ENCODE measurements at places on chromosomes 12 and 14. TPM values are rescaled to one million over a fixed set of nuclear protein-coding genes. Genes with fewer than 3 reads are reported as not detected.

ANKRD9 gene
- total RNA-seq: 8.1 TPM

ITGB7 gene
- 0.29 TPM for total RNA-seq

GDF11 gene
- total RNA-seq: 35.9 TPM

BHLHE41 gene
- 0.52 TPM for total RNA-seq

DNA sequence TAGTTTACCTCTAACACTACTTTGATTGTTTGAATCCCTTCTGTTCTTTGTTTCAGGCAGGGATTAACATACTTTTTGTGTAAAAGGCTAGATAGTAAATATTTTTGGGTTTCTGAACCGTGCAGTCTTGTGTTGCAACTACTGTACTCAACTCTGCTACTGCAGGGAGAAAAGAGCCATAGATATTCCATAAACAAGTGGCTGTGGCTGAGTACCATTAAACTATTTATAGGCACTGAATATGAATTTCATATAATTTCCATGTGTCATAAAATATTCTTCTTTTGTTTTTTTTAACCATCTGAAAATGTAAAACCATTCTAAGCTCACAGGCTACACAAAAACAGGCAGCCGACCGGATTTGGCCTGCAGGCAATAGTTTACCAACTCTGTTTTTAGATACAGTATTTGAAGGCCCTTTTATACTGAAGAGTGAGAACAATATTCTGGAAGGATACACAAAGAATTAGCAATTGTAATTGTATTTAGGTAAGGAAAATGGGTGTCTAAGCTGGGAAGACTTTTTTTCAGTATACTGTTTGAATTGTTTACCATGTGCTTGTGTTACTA lies 15.7 kb downstream of the NR1H4 start:
- no peak for ATAC-seq

- no peak for ATAC-seq
Measured at GRCh38 chr14:105014032-105014431, 6.9 kb downstream of the CDCA4 start.

DNA sequence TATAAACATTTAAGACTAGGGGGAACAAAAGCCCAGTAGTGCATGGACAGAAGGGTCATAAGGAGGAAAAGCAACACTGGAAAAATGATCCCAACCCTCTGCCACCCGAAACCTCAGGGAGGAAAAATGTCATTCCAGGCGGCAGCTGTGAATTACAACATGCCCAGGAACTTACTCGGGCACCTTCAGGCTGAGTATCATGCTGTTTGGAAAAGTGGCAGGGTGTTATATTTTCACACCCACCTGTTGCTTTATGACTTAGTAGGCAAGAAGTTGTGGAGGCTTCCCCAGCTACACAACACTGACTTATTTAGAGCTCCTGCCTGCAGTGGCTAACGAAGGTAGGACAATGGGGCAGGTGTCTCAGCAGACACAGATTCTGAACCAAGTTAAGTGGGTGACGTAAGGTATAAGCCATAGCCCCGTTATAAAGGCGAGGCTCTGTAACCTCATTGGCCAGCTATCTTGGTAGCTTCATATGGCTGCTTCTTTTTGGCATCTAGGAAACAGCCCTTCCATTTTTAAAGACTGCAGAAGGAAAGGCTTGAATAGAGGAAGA lies 96.1 kb upstream of the IFNG-AS1 start:
- ATAC-seq: no peak

DNA sequence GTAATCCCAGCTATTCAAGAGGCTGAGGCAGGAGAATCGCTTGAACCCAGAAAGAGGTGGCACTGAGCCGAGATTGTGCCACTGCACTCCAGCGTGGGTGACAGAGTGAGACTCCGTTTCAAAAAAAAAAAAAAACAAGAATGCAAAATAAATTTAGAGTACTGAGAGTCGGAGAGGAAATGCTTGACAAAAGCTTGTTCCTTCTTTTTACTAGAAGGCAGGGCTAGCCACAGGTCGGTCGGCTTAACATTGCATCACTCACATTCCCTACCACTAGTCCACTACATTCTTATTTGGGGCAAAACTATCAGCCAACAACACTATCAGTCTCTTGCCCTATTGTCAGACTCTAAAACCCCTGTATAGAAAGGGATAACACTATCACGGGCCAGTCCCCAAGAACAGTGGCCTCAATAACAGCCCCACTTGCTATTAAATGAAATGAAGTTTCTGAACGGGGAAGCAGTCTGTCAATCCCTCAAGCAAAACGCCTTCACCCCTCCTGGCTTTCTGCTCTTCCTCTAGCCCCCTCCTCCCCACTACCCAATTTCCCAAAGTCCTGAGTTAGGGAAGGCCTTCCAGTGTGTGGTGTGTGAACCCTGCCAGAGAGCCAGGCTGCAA lies 1.0 kb downstream of the RNF41 start:
- no peak for ATAC-seq

DNA sequence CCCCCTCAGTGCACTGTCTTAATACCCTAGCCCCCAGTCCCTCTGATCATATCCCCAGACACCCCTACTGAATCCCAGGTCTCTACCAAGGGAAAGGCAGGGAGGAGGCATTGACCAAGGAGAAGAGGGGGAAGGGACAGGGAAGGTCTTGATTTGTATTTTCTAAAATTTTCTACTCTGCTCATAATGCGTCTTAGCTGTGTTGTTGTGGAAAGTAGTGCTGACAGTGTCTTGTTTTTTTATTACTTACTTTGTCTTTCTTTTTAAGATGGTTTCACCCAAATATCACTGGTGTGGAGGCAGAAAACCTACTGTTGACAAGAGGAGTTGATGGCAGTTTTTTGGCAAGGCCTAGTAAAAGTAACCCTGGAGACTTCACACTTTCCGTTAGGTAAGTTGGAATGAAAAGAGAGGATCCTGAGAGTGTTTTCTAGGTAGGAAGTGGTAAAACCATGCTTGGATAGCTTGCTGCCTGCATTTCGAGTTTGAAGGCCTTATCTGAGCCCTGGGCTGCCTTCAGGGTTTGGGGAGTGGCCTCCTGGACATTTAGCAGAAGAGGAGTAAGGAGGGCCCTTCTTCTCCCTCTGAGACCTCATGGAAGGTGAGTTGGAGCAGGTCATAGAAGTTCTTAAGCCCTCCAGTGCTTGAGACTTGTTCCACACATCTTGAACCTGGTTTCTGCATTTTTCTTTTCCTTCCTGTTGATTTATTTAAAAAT lies 27.4 kb downstream of the PTPN11 start:
- ATAC-seq: no peak

DNA sequence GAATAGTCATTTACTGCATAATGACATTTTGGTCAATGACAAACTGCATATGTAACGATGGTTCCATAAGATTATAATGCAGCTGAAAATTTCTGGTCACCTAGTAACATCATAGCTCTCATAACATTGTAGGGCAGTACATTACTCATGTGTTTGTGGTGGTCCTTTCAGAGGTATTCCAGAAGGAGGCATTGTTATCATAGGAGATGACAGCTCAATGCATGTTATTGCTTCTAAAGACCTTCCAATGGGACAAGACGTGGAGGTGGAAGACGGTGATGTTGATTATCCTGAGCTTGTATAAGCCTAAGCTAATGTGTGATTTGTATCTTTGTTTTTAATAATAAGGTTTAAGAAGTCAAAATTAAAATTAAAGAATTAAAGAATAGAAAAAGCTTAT lies 43.8 kb upstream of the TSPAN11 start:
- ATAC-seq: no peak

GRCh38 chr14:22781301-22781991 lies 15.0 kb downstream of the OXA1L start:
- no peak for ATAC-seq

DNA sequence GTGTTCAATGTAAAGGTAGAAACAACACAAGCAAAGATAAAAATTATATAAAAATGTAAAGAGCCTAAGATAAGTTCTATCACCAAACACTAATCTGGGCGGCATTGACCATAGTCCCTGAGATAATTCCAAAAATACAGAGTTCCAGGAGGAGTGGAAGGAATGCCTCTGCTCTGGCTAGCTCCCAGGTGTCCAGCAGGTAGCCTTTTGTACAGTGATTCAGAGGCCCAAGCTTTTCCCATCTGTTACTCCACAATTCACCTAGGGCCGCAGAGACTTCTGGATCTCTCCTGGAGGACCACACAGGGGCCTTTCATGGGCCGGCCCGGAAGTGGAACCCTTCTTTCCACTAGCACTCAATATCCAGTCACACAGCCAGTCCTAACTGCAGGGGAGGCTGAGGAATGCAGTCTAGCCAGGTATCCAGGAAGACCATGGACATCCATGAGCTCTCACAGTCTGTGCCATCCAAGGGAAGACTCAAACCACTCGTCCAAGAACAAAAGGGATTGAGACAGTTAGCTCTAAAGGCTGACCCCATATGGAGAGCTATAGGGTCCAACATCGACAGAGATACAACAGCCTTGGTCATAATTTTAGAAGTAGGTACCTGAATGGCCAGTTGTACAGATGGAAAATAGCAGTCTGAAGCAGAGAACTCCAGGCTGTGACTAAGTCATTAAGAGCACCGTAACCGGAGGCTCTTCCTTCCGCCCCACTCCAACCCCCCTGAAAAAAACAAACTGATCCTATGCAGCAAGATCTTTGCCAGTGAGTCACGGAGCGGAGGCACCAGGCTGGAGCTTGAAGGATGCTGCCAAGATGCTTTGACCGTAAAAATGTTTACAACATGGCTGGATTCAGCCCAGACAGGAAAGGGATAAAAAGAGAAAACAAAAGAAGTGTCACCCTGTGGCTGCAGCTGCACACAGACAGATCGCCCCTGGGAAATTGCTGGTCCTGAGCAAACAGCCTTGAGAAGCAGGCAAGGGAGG lies 204.8 kb downstream of the NUAK1 start:
- ATAC-seq: peak; percentile 50

LRRC43 gene
- total RNA-seq: 0.33 TPM

LRRC10 gene
- 0.39 TPM for total RNA-seq

- no peak for ATAC-seq
Measured at GRCh38 chr14:36467332-36467731, 52.7 kb downstream of the NKX2-1 start.

DHRS2 gene
- total RNA-seq: 0.41 TPM

SPSB2 gene
- 12.2 TPM for total RNA-seq

DNA sequence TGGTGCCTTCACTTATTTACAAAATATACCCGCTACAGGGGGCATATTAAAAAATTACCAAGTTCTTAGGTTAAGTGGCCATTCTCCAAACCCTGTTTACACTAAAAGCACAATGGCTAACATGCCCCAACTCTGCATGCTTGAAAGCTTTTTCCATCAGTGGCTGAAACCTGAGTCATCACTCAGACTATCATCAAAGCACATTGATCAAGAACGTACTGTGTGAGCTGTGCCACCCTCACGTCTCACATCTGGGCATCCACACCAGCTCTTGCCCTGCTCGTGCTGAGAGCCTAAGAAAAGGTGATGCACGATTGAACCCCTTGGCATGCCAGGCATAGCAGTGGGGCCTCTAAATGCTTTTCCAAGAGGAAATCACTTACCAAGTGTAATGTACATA lies 13.2 kb downstream of the AQP6 start:
- ATAC-seq: no peak

DNA sequence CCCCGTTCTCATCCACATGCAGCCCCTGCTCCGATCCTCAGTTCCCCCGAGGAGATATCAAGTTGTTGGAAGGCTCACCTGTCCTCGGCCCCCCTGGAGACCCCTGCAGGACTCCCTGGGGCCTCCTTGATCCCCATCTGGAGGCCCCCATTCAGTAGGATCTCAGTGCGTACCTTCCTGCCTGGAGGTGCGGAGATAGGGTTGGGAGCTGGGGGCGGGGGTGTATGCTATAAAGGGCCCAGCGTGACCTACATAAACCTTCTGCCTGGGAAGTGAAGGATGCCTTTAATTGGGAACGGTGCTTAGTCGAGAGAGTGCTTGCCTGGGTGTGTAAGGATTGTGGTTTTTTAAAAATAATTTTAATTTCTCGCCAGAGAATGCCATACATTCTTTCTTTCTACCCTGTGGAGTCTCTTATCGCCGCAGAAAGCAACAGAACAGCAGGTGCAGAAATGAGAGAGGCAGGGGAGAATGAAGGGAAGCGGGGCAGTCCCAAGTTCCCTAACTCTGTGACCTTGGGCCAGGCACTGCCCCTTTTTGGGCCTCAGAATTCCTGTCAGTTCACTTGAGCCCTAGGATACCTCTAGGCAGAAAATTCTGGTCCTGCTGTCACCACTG lies 153.7 kb downstream of the TSPAN9 start:
- ATAC-seq: no peak

DNA sequence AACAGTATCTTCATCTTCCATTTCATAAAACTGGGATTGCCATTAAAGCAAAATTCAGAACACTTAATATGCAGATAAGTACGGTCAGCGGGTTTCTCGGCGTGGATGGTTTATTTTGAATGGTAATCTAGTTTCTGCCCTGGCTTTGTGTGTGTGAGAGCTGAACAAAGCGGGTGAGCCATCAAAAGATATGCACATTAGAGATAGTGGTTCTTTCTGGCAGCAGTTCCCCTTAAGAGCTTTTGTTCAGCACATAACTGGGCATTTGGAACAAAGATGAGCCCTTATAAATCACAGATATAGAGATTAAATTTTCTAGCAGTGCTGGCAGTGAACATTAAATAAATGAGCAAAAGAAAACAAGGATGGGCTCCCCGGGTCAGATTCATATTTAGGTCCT lies 207.5 kb downstream of the CALM1 start:
- ATAC-seq: peak; percentile 44

DNA sequence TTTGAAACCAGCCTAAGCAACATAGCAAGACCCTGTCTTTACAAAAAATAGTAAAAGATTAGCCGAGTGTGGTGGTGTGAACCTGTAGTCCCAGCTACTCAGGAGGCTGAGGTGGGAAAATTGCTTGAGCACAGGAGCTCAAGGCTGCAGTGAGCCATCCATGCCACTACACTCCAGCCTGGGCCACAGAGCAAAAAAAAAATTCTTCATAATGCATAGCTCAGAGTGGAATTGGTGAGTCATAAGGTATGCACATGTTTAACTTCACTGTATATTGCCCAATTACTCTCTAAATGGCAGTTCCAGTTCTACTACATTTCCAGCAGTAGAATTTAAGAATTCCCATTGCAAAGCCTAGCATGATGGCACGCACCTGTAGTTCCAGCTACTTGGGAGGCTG lies 26.8 kb upstream of the CLIP1 start:
- ATAC-seq: no peak

DNA sequence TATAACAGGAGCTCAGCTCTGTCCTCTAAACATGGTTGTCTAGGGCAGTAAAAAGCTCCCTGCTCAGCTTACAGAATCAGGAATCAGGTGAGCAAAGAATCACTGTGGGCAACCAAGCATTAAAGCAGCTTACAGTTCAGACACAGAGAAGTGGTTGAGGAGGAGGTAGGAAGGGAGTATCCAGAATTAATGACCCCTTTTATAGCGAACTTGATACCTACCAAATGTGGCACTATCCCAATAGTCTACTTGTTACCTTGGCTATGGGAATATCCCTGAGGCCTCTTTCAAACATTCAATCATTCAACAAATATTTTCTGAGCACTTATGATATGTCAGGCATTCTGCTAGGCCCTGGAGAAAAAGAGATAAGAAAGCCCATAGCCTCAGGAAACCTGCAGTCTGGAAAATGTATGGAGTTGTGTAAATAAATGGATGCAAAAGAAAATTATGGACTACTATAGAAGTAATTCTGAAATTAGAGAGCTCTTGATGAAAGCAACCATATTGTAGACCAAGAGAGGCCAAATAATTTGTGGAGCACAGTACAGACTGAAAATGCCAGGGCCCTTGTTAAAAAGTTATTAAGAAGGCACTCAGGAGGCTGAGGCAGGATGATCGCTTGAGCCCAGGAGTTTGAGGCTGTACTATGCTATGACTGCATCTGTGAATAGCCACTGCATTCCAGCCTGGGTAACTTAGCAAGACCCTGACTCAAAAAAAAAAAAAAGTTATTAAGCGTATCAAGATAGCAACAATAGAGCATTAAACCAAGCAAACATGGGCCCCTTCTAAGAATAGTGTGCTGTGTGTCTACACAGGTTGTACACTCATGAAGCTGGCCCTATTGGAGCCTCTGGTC lies 134.0 kb upstream of the CPSF6 start:
- ATAC-seq: peak; percentile 53
